AML-193 (cell line): ENCODE measurements at places on chromosomes 6 and 20.

DNA sequence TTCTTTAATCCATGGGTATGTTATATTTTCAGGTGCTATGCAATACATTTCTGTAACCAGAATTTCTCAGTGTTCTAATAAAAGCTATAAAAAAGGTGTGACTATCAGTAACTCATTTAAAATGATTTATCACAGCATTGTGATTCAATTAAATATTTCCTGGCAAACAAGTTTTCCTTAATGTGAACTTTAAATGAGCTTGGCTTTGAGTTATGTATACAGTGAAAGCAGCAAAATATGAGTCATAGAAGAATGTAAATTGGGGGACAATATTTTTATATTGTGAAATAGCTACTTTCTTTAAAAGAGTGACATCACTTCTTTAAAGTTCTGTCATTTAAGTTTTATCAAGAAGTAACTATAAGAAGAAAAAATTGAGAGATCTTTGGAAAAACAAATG is 484.9 kb upstream of the MAN1A1 start:
- DNase-seq: no peak

- no peak for DNase-seq
Measured at GRCh38 chr6:157791450-157791849, 31.6 kb upstream of the SNX9 start.

DNA sequence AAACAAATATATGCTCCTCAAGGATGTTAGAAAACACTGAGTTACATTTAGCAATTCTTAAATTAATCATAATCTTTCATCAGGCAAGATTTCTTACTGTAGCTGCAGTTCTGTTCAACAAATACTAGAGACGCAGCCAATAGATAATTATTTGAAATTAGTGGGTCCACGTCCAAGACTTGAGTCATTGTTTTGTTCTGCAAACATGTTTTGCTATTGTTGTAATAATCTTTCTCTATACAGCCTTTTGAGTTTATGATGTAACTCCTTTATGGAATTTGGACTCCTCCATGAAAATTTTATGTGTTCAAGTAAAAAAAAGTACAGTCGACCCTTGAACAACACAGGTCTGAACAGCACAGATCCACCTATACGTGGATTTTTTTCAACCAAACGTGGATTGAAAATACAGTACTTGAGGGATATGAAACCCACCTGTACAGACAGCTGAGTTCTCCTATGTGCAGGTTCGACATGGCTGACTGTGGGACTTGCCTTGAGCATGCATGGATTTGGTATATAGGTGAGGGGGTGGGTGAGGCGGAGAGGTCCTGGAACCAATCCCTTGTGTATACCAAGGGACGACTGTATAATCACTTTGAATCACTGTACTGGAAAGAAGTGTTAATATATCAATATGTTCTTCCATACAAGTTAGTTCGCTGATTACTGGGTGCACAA is 41.3 kb upstream of the SLC22A16 start:
- no peak for DNase-seq

- no peak for DNase-seq
Measured at GRCh38 chr20:55888685-55889084, 116.6 kb downstream of the CBLN4 start.

DNA sequence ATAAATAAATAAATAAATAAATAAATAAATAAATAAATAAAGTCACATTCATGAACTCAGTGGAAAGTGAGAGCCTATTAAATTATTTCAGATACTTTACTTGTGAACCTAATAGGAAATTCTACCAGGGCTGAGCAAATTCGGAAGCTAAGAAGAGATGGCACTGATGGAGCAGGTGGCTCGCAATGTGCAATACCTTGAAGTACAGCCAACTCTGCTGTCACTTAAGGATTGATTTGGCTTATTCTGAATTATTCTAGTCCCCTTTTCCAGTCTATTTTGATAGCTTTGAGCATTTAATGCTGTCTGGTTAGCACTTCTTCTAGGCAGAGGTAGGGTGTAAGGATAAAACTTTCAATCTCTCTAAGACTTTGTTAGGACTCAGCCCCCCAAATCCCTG is 395.8 kb upstream of the PLCB4 start:
- no peak for DNase-seq

DNA sequence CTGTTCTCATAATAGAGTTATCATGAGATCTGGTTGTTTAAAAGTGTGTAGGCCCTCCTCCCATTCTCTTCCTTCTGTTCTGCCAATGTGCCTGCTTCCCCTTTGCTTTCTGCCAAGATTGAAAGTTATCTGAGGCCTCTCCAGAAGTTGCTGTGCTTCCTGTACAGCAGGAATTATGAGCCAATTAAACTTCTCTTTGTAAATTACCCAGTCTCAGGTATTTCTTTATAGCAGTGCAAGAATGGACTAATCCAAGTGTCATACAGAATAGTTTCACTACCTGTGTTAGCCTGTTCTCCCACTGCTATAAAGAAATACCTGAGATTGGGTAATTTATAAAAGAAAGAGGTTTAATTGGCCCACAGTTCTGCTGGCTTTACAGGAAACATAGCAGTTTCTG is 100.0 kb downstream of the CD24 start:
- no peak for DNase-seq

- DNase-seq: no peak
Measured at GRCh38 chr20:46182276-46183200, 64.4 kb downstream of the CD40 start.

DNA sequence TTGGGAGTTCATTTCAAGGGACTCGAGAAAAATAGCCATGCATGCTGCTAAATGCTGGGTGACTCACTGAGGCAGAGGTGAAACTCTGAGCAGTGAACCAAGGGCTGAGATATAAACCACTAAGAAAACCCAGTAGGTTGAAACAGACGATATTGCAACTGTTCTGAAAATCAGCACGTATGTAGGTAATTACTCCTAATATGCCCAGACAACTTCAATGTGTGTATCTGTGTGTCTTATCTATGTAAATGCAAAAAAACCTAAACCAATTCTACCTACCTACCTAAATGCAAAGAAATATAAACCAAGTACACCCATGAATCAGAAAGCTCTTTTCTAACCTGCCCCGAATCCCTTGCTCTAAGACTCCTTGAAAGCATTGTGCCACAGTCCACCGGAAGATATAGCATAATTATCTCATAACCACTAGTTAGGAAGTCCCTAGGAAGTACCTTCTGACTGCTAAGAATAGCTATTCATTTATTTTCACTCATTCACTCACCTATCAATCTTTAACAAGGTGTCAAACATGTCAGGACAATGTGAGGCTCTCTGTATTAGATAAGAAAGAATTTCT is 458.7 kb upstream of the RUNX2 start:
- DNase-seq: no peak

GRCh38 chr6:148617530-148617929 is 129.3 kb upstream of the UST start:
- DNase-seq: no peak

DNA sequence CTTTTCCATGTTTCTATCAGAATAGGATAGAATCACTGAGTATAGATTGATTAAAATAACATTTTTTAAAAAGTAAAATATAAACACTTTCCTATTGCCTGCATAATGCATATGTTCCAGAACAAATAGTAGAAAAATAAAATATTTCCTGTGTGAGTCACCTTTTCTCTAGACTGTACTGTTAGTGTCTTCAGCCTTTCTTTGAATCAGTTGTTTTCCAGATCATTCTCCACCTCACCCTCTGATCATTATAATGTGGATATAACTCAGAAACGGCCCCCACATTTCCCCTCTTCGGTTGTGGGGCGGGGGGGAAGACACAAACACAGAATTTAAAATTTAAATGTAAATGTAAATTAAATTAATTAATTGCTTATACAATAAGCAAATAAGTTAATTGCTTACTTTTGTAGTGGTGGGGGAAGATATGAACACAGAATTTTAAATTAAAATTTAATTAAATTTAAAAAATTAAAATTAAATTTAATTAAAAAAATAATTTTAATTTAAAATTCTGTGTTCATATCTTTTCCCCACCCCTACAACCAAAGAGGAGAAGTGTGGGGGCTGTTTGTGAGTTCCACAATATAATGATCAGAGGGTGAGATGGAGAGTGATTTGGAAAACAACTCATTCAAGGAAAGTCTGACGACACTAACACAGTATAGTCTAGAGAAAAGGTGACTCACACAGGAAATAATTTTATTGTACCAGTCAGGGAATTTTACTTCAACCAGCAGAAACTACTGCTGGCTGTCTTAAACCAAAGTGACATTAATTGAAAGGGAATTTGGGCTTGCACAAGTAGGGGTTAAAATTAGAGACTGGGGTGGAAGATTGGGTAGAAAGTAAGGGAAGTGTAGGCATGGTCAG is 37.1 kb upstream of the PROKR2 start:
- no peak for DNase-seq

DNA sequence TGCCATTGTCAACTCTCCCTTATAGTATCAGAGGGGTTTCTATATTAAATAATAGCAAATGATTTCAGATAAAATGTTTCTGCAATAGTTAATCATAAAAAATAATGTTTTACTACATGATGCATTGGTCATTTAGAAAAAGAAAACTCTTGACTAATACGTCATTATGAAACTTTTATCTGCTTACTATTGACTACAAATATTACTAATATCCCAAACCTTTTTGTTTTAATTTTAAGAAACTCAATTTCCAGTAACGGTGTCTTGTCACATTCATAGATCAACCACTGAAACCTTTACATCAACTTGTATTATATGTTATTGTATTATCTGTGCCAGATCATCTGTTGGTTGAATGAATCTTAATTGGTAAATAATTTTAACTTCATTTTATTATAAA is 482.9 kb upstream of the SLC35B3 start:
- DNase-seq: no peak

GRCh38 chr20:49741977-49742376 is 28.3 kb upstream of the B4GALT5 start:
- DNase-seq: no peak

- DNase-seq: no peak
Measured at GRCh38 chr20:478010-478948, 15.9 kb upstream of the TBC1D20 start.

DNA sequence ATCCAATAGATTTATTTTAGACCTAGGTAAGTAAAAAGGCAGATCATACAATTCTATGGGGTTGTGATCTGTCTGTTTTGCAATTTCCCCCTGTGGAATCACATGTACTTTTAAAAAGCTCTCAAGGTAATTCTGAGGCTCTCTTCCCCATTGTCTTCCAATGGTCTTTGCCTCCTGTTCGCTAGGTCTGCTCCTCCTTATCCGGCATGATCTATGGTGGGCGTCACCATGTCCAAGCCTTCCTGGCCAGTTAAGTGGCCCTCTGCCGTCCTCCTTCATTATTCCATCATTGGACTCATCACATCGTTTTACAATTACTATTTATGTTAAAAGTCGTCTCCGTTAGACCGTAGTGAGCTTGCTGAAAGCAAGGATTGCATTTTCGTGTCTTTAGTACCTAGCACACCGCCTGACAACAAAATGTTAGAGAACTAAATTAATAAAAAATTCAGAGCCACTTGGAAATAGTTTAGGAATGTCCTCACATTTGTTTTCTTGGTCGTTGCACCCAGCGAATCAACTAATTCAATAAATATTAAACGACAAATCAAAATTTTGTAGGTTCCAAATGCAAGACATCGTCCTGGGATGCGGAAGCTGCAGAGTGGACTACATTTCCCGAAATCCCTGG is 2.2 kb upstream of the STXBP5 start:
- DNase-seq: peak; percentile 93

GRCh38 chr6:165186041-165186440 is 123.4 kb downstream of the C6orf118 start:
- DNase-seq: no peak

GRCh38 chr6:89678531-89678930 is 40.0 kb upstream of the LYRM2 start:
- no peak for DNase-seq

DNA sequence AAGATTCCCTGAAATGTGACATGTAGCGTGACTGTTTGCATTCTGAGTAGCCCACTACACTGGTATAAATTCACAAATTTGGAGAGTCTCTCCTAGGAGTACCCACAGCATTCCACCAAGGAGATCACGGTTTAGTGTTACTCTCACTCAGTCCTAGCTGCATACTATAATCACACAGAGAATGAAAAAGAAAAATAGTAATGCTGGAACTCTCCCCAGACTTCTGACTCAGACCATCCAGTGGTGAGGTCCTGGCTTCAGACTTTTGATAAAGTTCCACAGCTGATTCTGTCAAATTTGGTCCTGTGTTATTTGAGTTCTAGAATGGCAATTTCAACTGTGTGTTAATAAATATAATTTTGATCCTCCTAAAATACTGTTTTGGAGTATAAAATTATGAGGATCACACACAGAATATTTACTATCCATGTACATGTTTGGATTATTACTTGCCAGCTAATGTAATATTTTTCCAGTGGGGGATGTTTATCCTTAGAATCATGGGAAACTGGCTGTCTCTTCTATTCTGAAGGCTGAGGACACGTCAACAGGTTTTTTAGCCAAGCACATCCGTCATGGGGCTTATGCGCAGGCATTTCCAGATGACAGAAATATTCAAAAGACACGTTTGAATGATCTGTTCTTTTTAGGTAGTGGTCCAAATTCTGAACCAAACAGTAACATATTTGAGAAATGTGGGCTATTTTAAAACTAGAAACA is 5.1 kb upstream of the KIAA0408 start:
- DNase-seq: no peak

DNA sequence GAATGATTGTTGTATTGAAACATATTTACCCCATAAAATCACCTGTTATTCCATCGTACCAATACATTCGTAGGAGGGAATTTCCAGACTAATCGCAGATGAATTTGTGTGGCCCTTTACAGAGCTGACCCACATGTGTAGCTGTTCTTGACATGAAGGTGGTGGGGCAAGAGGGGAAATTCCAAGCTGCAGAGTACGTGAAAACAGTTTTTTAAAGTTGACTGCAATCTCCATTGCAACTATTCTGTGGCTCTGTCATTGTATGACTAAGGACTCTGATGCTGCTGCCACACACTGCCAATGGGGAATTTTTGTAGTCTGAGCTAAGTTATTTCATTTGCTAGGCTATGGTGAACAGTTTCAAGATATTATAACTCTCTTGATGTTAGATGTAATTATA is 46.4 kb upstream of the ADTRP start:
- no peak for DNase-seq

DNA sequence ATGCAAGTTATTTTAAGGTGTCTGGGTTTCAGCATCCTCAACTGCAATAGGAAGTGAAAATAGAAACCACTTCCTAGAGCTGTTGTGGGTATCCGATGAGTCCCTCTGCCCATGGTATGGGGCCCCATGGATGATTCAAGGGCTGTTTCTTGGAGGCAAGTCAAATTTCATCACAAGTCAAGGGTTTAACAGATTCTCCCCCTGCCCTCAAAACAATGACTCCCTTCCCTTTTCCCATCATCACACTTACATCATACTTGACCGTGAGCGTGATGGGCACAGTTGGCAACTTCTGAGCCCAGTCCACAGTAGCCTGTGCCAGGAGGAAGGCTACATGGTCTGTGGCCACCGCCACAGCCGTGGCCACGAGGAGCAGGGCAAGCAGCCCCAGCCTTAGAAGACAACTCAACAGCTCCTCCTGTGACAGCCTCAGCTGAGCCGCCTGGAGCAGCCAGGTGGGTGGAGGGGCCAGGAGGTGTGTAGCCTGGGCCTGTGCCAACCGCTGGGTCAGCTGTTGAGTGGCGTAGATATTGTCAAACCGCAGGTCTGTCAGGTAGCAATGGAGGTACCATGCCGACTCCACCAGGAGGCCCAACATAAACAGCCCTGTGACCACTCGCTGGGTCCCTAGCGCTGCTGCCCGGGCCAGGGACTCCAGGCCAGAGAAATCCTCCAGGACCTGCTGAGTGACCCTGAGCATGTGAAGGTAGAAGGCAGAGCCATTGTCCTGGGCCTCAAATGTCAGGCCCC is 5.2 kb downstream of the OCSTAMP start:
- DNase-seq: peak; percentile 93
